ENCODE measurements at places on chromosomes 5 and 9.

GRCh38 chr5:114702731-114703130 is 340.9 kb downstream of the KCNN2 start:
- no peak for DNase-seq

GRCh38 chr5:165224366-165225045 is 1719.1 kb downstream of the MAT2B start:
- no peak for DNase-seq

DNA sequence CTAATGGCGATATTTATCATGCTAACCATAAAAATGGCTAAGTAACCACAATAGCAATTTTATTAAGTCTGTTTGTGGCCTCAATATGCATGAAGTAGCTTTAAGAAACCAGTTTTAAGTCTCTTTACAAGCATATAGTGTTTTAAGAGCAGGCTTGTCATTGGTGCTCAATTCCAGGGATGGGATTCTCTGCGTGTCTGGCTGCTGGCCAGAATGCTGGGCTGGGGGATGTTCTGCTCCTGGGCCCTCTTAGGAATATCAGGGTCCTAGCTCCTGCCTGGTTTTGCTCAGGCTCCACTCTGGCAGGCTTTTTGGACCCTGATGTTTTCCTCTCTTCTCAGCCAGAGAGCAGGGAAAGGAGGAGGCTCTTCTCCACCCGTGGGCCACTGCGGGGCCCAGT is 127.2 kb downstream of the PDE8B start:
- no peak for DNase-seq

DNA sequence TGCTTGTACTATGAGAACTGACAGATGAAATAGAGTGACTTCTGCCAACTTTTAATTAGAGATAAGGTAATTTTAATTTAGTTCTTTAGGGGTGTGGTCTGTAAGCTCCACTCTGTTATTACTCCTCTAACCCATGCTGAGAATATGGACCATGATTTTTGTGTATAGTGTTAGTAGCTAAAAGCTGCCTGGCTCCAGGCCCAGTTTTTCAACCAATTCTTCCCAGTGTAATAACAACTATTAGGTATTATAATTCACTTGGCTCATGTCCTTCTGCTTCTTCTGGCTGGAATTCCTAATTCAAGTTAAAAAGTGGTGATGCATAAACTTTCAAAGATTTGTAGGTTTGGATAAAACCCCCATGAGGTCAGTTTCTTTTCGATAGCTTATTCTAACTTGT is 216.3 kb downstream of the ISL1 start:
- DNase-seq = no peak

DNA sequence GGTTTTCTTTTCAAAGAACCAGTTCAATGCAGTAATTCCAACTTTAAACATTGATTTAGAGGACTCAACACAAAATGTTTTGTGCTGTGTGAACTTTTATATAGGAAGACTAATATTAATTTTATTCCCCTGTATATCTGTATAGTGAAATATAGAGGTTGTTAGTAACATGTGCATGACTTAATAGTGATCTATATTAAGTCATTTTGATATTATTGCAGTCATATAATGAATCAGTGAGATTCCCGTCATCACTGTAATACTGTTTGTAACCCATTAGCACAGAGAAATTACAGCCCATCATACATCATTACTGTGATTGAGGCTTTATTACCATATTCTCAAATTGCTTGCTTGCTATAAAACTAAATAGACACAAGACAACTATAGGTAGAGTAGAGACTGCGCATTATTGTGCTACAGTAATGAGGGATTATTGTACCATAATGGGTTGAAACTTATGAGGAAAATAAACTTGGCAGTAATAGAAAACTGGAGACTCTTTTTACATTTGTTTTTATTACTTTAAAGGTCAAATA is 170.7 kb downstream of the RANBP17 start:
- no peak for DNase-seq
